NCI-H187 (cell line): ENCODE measurements at places on chromosomes 2 and 18.

DNA sequence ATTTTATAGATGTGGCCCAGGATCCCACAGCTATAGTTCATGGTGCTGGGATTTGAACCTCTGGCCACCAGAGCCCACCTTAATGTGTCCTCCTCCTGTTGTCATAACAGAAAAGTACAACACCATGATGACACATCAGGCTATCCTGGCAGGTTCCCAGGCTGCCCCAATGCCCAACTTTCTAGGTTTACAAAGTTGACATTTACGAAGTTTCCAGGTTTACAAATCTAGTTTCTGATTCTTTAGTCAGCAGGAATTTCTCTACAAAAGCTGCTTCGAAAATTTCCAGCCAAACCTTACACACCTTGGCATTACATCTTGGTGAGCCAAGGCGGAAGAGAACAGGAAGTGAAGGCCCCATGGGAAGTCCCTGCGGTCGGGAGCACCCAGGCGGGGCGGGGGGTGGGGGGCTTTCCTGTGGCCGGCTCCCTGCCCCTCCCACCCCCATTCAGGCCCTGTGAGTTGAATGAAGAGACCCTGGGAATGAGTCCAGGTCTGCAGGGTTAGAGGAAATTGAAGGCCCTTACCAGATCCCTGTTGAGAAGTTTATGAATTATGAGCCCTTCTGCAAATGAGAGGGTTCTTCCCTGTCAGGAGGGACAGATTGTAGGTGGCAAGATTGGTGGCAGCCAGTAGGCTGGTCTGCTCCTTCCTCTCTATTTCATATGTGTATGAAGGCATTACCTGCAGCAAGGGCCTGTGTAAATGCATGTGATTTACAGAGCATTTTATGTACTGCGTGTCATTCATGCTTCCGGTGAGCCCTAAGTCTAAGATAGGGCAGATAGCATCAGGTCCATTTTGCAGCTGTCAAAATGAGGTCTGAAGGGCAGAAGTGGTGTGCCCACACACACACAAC lies 11.1 kb upstream of the IL1RN start:
- no peak for DNase-seq

DNA sequence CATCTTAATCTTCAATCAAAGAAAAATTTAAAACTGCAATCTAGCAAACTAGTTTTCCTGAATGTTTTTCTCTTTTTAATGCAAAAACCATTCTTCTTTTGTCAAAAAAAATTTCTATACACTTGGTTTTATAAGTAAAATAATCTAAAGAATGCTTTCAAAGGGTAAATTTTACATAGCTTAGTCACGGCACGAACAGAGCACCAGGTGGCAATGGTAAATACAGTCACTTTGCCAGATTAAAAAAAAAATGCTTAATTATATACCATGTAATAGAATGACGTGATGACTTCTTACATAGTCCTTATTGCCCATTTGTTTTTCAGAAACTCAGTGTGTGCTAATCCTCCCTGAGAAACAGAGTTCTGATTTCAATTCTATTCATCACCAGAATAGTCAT lies 10.4 kb downstream of the FEZ2 start:
- no peak for DNase-seq

GRCh38 chr18:49162226-49162864 lies 211.6 kb upstream of the SMAD7 start:
- DNase-seq: no peak

DNA sequence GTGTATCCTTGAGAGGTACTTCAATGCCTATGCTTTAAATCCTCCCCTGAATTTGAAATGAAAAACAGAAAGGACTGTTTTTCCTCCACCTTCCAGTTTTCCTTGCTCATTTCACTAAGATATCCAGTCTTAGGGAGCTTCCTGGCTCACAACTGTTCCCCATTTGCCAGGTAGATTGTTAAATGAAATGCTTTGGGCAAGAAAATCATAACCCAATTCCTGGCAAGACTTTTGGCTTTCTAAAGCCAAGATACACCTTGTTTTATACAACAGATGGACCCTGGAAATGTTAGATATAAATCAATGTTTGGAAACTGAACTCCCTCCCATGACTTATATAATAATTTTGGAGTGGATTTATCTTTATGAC lies 3.6 kb upstream of the CHMP3 start:
- no peak for DNase-seq

- DNase-seq: no peak
Observed at GRCh38 chr2:27798948-27799645, 27.6 kb downstream of the MRPL33 start.

DNA sequence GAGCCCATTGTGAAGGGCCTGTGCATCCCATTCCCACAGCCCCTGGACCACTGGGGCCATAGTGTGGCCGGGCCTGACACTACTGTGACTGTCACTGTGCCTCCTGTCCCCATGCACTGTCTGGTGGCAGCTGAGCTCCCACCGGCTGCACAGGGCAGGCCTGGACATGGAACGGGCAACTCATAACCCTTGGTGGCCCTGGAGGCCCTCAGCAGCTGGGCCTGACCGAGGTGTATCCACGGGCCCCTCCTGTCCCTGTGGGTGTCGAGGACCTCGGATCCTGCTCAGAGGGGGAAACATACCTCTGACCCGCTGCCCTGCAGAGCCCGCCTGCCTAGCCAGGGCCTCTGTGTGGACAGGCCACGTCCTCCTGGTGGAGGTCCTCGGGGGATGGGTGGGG lies 7.8 kb upstream of the GAL3ST2 start:
- DNase-seq: no peak

- no peak for DNase-seq
Observed at GRCh38 chr2:165535471-165535870, 66.0 kb downstream of the CSRNP3 start.

DNA sequence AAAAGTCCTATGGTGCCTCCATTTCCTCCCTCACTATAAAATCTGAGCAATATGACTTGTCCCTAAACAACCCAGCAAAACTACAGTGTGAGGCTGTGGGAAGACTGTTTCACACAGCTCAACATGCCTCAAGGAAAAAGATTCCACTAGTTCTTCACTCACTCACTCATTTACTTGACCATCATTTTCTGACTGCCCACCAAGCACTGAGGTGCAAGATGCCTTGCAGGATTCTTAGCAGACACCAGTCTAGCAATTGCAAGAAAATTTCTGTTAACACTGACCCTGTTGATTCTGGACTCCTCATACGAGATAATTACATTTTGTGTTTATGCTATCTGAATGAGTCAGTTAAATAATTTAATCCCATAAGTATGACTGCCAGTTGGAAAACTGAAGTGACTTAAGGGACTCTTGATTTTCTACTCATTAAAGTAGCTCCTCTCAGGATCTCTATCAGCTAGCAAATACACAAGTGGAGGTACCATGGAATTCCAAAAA lies 51.9 kb upstream of the PCBP1 start:
- no peak for DNase-seq

- DNase-seq: no peak
Observed at GRCh38 chr2:112757265-112757664, 7.1 kb downstream of the CKAP2L start.

DNA sequence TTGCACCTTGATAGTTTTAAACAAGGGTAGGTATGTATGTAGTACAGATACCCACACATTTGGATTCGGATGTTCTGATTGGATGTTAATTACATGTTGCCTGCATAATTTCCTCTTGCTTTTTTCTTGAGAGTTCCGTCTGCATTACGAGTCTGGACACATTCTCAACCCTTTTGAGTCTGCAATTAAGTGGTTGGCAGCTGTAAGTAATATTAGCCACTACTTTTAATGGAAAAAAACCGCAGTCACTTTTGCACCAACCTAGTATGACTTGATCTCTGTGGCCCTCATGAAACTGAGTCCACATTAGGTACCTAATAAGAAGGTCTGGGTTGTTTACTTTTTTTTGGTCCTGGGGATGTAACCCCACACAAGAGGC lies 217.3 kb downstream of the VAPA start:
- no peak for DNase-seq

DNA sequence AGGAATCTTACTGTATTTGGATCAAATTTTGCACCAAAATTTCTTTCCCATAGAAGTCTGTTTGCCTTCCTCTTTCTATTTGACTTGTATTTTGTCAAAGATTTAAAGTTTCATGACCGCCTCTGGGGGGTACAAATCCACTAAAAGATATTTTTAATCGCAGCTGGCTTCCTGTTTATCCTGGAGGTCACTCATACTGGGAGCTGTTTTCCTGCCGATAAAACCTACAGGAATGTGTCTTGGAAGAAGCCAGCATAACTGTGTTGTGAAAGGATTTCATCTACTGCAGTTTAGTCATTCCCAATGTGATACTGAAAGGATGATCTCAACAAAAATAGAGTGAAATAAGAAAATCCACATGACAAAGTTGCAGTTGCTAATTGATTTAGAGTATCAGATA lies 184.0 kb downstream of the RIT2 start:
- DNase-seq: no peak

GRCh38 chr18:9757827-9758621 lies 49.9 kb downstream of the RAB31 start:
- no peak for DNase-seq

DNA sequence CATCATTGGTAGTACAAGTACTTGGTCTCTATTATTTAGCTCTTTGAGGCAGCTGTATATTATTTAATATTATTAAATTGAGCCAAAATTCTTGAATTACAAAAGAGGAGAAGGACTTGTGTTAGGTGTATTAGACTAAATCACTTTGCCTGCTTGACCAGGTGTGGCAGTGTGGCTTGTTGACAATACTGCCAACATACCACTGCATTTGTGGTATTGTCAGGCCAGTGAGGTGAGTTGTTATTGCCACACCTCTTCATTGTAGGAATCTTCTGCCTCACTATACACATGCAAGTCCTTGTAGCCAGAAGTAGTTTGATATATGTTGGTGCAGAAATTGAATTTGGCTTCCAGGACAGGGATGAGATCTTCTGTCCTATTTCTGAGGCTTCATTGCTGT lies 40.5 kb downstream of the CYP20A1 start:
- no peak for DNase-seq

- DNase-seq: no peak
Observed at GRCh38 chr2:12176623-12177454, 430.4 kb downstream of the LPIN1 start.

- no peak for DNase-seq
Observed at GRCh38 chr2:57696016-57696415, 350.6 kb upstream of the VRK2 start.

GRCh38 chr2:136381722-136382633 lies 264.0 kb upstream of the CXCR4 start:
- no peak for DNase-seq

DNA sequence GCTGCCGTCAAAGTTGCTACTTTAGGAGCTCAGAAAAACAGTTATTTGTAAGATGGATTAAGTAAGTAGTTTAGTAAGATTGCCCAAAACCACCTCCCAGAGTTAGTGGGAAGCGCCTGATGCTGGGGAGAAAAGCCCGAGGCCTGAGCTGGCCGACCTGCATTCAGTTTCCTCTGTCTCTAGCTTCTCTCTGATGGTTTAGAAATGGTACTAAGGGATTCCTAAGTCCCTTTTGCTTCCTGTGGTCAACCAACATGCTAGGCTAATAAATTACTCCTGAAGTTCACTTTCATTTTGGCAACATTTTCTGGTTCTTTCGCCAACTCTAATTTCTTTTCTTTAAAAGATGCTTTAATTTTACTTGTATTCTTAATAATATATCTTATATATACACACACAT lies 60.1 kb downstream of the ASAP2 start:
- DNase-seq: no peak

GRCh38 chr2:121170577-121170976 lies 114.4 kb downstream of the TFCP2L1 start:
- DNase-seq: no peak

GRCh38 chr2:176162911-176163671 lies 6.0 kb downstream of the HOXD3 start:
- DNase-seq: no peak

DNA sequence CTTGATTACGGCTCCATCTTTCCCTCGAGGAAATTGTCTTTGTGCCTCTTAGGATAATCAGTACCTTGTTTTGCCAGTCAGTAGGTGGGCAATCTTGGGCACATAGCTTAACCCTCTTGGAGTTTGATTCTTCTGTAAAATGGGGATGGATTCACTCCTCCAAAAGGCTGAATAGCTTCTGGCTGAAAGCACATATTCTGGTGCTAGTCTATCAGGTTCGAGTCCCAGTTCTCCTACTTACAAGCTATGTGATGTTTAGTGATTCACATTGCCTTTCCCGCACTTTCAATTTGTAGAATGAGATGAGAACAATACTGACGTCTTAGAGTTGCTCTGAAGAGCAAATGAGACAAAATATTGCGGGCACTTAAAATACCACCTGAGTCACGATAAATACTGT lies 43.9 kb downstream of the ATIC start:
- DNase-seq: no peak
